ENCODE measurements at places on chromosomes 1 and 21.

GRCh38 chr1:15380601-15381508, 28.8 kb upstream of the EFHD2 start:
- DNase-seq = no peak

DNA sequence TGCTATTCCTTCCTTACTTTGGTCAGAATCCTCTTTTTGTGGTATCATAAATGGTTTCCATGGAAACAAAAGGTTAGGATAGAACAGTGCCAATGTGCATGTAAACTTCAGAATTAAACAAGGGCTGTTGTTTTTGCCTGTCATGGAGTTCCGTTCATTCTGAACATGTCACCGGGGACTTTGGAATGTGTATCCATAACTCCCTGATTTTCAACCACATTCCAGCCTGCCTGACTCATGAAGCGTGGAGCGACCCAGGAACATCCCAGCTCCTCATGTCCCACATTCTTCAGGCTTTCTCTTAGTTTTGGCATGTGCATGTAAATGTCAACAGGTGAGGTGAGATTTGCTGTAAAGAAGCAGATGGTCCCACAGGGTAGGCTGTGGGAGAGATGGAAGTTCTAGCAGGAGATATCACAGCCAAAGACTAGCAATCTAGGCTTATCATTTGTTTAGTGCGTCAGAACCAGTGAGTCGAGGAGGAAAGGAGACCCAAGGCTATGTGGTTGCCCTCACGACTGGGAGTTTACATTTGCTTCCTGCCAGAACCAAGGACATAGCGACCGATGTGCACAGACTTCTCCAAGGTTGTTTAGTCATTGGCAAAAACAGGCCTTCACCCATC, 23.0 kb upstream of the DNAJC11 start:
- DNase-seq = no peak

- DNase-seq = no peak
Measured at GRCh38 chr1:160522622-160523345, at the start of gene SLAMF6. SLAMF6 (minus strand) TSS chr1:160523255; CDS start chr1:160523192, 63 bp downstream.

GRCh38 chr21:33391656-33392055, 11.6 kb upstream of the IFNGR2 start:
- DNase-seq = no peak

DNA sequence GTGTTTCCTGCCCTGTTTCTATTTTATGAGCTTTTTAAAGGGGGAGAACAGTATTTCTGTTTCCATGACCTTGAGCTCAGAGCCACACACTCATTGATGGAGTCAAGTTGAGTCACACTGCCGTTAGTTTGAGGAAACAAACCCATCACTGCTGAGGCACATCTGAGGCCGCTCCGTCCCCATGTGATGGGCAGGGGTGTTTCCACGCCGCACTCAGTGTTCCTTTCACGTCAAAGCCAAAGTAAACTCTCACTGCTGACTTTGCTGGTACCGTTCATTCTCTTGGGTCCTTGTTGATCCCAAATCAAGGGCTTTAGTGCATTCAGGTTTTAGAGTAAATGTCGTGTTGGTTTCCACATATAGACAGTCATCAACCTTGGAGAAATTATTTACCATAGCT, 48.8 kb downstream of the PKNOX1 start:
- no peak for DNase-seq

DNA sequence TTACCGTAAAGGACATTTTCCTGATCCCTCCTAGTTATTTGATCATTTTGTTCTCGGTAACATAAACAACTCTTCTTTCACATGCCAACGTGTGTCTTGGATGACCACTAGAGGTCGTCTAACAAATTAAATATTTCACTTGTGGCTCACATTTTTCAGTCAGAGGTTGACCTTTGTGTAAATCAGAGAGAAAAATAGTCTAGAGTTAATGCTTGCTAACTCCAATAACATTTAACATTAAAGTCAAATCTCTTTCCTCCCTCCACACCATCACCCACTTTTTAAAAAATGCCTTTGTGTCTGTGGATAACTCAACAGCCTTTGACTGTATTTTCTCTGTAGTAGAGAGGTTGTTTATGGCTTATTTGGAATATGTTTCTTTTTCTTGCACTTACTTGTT, 220.5 kb upstream of the B3GALT2 start:
- DNase-seq = peak; percentile 6

- DNase-seq = no peak
Measured at GRCh38 chr1:43881415-43881814, 52.2 kb upstream of the ARTN start.

- DNase-seq = no peak
Measured at GRCh38 chr1:72485801-72486200, 203.5 kb upstream of the NEGR1 start.

- DNase-seq = no peak
Measured at GRCh38 chr1:68565923-68566322, 69.0 kb upstream of the DEPDC1 start.

DNA sequence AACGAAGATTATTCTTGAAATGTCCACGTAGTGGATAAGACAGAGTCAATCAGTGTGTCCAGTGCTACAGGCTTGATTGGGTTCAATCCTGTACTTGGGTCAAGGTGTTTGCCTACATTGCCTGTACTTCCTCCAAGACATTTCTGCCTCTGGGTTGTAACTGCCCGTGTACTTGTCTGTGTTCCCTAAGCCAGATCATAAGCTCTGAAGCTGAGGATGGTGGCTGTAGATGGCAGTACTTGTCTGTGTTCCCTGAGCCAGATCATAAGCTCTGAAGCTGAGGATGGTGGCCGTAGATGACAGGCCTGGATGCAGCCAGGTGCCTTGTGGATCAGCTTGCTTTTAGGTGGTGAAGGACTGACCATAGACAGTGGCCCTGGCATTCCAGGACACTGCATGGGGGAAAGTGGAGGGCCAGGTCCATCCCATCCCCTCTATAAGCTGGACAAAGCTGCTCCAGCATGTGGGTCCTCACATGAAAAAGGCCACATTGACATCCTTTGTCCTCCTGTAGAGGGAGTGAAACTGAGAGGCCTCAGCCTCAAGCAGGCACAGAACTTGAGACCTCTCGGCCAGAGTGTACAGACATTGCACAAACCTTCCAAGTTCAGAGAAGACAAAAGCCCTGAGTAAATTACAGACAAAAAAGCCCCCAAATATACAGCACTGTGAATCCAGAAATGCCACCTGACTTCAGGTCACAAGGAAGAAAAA, 2.0 kb upstream of the SRM start:
- no peak for DNase-seq

- DNase-seq = no peak
Measured at GRCh38 chr1:51520700-51521248, 1.7 kb upstream of the EPS15 start.

DNA sequence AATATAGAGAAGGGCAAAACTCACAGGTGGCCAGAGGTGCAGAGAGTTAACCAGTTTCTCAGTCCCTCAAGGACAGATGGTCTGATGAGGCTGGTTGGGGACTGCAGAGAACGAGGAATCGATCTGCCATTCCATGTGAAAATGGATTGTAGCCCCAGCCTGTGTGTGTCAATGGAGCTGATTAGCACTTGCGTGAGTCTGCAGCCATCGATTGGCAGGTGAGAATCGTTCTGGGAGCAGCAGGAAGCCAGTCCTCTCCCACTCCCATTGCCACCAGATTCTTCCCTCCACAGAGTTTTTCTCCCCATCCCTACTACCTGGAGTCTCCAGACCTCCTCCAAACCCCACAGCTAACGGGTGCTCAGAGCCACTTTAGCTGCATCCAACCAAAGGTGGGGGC, 18.3 kb upstream of the PSMB2 start:
- no peak for DNase-seq

GRCh38 chr1:209708297-209708696, 3.7 kb downstream of the HSD11B1 start:
- no peak for DNase-seq

- DNase-seq = no peak
Measured at GRCh38 chr1:228323401-228323800, 83.2 kb downstream of the TRIM11 start.

DNA sequence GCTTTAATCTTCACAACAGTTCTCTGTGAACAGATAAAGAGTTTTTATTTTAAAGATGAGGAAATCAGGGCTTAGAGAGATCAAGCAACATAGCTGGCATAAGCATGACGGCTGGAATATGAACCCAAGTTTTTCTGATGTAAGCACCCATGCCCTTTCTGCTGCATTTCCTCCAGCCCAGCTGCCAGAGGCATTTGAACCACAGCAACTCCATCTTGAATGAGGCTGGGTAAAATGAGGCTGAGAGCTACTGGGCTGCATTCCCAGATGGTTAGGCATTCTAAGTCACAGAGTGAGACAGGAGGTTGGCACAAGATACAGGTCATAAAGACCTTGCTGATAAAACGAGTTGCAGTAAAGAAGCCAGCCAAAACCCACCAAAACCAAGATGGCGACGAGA, 90.0 kb downstream of the WDR64 start:
- DNase-seq = no peak

DNA sequence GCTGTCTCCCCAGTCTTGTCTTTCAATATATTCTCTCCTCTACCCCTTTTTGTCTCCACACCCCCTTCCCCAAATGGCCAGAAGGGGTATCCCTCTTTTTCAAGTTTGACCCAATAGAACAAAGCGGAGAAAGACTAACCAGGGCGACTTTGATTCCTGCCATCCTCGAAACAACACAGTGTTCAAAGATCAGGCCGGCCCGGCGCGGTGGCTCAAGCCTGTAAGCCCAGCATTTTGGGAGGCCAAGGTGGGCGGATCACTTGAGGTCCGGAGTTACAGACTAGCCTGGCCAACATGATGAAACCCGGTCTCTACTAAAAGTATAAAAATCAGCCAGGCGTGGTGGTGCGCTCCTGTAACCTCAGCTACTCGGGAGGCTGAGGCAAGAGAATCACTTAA, 77.0 kb upstream of the IFNAR2 start:
- DNase-seq = no peak

DNA sequence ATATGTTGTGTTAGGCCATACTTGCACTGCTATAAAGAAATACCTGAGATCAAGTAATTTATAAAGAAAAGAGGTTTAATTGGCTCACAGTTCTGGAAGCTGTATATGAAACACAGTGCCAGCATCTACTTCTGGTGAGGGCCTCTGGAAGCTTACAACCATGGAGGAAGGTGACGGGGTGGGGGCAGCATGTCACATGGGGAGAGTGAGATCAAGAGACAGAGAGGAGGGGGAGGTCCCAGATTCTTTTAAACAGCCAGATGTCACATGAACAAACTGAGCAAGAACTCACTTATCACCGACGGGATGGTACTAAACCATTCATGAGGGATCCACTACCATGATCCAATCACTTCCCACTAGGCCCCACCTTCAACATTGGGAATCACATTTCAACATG, 42.6 kb downstream of the TESK2 start:
- DNase-seq = no peak

DNA sequence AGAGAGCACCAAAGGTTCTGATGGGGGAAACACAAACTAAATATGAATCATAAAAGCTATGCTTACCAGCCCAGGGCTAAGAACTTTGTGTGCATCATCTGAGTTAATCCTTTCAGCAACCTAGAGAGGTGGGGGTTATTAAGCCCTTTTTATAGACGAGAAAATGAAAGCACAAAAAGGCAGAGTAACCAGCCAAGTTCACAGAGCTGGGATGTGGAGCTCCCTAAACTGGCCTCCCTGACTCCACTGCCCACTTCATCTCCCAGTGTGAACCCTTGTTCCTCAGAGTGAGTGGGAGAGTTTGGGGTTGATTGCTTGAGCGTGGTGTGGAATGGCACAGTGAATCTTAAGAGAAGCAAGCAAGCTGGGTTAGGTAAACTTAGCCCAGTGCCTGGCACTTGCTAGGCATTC, 10.8 kb upstream of the BCAR3 start:
- no peak for DNase-seq

DNA sequence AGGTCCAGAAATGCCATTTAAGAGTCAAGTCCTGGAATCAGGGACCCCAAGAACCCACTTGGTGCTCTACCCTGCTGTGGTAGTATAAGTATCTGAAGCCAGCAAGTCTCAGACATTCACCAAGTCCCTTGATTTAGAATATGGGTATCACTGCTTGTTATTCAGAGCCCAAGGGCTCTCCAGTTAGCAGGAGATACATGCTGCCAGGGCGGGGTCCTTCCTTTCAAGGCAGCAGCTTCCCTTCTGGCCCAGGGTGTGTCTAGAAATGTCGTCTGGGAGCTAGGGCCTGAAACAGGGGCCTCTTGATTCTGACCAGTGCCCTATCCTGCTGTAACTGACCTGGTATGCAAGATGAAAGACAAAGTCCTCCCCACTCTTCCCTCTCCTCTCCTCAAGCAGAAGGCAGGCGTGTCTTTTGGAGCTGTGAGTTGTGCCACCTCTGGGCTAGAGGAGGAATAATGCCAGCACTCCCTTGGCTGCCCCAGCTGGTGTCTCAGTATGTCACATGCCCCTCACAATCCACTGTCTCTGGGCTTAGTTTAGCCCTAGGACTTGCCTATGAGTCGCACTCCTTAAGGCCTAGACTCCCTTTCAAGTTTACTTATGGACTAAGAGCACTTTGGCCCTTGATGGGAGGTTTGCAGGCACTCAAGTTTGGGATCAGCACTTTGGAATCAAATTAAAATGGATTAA, 200.2 kb downstream of the MRPL39 start:
- no peak for DNase-seq

DNA sequence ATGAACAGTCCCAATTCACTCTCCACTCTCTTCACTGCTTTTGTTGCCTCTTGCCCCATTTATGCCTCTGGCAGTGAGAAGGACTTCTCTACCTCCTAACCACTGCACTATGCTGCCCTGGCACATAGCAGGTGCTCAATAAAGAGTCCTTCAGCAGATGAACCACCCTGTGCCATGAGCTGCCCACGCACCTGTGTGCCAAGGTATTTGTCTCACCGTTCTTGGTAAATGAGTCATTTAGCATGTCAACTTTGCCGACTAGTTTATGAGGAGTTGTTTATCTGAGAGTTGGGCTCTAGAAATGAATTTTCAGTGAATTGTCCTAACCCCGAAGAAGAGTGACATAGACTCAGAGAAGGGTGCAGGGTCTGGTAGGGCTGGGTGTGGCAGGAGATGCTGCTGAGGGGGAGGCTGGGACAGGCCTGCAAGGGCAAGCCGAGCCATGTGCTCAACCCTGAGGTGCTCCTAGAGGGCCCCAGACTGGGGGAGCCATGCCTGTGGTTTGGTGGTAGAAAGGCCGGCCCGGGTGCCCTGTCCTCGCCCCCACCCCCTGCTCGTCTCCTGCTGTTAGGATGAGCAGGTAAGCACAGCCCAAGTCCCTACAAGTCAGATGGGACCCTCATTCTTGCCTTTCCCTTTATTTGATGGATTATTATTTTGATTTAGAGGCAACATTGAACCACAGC, 654.5 kb downstream of the MATN1 start:
- DNase-seq = no peak

DNA sequence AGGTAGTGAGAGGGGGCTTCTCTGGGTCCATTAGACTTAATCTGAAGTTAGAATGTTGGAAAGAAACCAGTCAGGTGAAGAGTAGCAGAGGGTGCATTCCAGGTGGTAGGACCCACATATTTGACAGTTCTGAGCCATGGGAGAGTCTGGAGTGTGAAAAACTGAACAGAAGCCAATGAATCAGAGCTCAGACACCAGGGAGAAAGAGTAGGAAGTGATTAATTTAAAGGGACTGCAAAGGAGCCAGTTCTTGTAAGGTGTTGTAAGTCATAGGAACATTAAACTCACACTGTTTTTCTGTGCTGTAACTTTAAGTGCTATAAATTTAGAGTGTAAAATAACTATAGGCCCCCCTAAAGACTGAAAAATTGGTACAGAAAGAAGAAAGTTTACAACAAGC, 5.9 kb upstream of the DHX9 start:
- no peak for DNase-seq

GRCh38 chr1:13664451-13664850, 35.5 kb upstream of the PRDM2 start:
- no peak for DNase-seq
